IPS-NIHi11 (cell line): ENCODE measurements at places on chromosomes 11 and 22.
A peak's percentile ranks its signal among the peaks of the same experiment; 100 is the strongest.

GRCh38 chr11:19595499-19595839, 117.2 kb upstream of the NAV2 start:
- no peak for DNase-seq

DNA sequence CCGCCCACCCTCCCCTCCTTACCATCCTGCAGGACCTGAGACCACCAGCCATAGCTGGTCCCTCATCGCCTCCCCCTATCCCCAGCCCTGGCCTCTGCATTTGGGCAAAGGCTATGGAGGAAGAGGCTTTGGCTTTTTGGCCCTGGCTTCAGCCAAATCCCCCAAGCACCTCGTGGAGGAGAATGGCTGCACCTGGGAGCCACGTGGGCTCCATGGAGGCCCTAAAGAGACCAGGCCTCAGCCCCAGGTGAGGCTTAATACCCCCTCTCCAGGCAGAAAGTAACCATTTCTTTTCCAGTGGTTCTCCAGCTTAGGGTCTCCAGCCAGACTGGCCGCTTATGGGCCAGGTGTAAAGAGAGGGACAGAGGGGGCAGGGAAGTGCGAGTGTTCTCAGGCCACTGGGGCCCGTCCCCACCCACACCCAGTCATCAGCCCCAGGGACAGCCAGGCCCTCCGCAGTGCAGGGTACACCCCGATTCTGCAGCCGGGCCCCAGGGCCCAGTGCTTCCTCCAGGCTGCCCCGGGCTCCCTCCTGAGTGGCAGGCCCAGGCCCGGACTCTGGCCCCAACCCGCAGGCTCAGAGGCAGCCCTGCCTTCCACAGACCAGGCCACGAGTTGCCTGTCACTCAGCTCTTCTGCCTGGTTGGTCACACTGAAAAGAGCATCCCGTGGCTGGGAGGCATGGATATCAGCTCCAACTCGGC, 26.4 kb downstream of the CDKN1C start:
- DNase-seq, result no peak

GRCh38 chr11:23564370-23564769, 704.1 kb upstream of the CCDC179 start:
- no peak for DNase-seq

DNA sequence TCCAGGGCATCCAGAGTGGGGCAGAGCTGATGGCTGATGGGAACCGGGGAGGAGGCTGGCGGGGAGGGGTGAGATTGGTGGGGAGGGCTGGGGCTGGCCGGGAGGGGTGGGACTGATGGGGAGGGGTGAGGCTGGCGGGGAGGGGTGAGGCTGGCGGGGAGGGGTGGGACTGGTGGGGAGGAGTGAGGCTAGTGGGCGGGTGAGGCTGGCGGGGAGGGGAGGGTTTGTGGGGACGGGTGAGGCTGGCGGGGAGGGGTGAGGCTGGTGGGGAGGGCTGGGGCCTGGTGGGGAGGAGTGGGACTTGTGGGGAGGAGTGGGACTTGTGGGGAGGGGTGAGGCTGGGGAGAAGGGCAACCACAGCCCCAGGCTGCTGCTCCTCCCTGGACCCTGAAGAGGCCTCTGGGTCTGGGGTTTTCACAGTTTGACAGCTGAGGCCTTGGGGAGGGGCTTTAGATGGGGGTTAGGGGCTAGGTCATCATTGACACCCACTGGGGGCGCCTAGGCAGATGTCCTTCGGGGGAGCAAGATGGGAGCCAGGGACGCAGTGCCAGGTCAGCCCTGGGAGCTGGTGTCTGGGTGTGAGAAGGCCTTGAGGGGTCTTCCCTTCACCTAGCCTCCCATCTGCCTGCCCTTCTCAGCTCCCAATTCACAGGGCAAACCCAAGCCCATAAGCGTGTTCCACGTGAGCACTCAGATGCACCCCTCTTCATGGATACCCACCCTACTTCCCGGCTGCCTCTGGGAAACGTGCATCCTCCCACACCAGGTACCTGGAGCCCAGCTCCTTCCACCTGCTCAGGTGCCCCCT, 26.7 kb downstream of the PARVG start:
- DNase-seq, result no peak

DNA sequence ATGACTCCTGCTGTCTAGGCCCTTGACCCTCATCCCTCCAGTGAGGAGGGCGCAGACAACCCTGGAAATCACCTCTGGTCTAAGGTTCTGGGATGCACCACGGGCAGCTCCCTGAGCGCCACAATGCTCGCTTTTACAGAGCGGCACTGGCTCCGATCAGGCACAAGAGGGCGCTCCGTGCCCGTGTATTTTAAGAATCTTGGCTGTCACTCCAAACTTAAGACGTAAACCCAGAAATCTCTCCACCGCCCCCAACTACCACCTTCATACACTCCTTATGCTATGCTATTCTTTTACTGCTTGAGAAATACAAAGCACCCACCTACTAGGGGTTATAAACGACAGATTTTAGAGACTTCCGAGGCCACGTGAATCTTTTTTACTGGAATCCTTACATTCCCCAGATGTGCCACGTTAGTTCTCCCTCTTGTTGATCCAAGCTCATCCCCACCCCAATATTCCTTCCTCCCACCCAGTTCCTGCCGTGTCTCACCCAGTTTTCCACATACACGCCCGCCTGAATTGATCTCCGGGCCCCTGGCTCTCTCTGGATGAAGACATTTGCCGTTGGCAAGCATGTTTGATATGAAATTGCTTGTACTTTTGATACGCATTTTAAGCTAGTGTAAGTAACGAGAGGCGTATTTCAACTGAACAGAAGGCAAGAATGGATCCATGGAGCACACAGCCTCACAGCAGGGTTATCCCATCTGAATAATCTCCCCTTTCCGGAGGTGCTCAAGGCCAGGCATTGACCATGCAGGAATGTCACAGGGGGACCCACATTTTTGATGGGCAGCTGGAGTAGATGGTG, 453.5 kb downstream of the OPCML start:
- peak; percentile 76 for DNase-seq

- DNase-seq, result no peak
These were observed 41.6 kb downstream of the ACER3 start for GRCh38 chr11:76902121-76903014.

GRCh38 chr11:70020336-70021214, 57.5 kb upstream of the ANO1 start:
- no peak for DNase-seq

DNA sequence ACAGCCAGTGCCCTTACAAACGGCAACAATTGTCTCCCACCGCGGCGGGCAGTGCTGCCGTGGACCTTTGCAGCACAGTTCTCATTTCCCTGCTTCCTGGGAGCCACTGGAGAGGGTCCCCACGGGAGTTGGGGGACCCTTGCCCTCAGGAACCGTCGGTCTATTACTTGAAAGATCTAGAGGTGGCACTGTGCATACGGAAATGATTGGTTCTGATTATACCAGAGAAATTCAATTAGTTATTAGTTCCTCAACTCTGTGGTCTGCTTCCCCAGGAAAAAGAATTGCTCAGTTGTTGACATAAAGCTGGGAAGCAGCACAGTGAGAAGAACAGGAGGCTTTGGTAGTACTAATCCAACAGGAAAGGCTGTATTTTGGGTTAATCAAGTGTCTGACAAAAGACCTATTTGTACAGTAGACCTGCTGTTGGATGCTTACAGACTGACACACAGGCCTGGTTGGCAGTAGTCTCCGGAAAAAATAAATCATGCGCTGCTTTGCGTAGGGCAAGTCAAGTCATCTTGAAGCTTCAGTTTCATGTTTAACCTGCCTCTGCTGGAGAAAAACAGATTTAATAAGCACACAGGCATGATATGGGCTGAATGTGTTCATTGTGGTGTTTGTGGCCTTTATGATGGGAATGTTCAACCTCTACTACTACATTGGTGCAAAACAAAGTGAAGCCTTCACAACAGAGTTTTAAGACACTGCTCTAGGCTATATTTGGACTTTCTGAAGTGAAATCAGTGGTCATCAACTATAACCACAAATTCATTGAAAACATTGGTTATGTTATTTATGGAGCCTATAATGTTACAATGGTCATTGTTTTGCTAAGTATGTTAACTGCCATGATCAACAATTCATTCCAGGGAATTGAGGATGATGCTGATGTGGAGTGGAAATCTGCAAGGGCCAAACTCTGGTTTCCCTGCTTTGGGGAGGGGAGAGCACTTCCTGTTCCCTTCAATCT, 54.6 kb upstream of the SC5D start:
- DNase-seq, result no peak

DNA sequence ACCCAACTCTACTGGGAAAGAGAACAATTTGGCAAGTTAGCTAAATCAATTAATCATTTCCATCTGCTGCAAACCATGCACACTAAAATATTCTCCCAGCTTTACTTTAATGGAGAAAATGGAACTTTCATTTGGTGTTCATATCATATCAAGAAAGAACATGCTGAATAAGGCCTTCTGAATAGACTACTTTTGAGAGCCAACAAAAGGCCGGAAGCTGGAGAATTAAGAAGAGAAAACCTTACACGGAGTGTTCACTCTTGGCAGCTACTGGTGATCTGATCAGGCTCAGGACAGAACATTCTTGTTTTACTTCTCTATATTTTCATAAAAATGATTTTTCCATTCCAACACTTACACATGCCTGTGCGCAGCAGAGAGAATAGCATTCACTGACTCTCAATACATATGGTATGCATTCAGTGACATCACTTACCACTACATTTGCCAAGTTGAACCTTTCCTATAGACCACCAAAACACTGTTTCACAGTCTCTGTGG, 165.3 kb downstream of the TTC28 start:
- no peak for DNase-seq

DNA sequence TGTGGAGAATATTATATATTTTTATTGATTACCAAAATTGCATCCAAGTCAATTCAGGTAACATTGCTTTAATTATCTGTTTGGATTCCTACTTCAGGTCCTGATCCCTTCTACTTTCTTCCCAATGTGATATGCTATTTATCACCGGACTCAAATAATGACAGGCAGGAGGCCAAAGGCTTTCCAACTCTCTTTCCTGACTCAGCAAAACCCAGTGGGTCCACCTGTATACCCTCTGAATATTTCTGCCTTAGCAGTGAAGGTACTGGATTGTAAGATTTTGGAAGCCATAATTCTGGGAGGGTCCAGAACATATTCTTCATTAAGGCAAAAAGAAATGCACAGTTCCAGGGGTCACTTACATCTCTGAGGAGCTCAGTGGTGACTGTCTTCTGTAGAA, 260.2 kb upstream of the UBASH3B start:
- DNase-seq, result no peak

DNA sequence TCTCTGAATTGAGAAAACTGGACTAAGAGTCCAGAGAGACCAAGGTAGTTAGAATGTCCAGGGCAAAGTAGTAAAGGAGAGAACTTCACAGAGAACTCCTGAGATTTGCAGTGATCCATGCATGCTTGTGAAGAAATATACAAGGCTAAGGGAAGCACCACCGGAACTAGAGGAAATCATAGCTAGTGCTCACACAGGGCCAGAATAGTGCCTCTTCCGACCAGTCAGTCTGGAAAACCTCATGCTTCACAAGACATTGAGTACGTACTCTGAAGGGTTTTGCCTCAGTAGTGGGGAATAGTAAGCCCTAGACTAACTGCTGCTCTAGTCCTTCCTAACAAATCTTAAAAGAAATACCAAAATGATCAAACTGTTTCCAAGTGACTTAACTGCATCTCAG, 108.0 kb downstream of the LRRC32 start:
- no peak for DNase-seq

GRCh38 chr11:1924181-1924580, 4.7 kb downstream of the TNNT3 start:
- no peak for DNase-seq

- DNase-seq, result no peak
These were observed 275.4 kb downstream of the DYNC2H1 start for GRCh38 chr11:103384652-103385051.

DNA sequence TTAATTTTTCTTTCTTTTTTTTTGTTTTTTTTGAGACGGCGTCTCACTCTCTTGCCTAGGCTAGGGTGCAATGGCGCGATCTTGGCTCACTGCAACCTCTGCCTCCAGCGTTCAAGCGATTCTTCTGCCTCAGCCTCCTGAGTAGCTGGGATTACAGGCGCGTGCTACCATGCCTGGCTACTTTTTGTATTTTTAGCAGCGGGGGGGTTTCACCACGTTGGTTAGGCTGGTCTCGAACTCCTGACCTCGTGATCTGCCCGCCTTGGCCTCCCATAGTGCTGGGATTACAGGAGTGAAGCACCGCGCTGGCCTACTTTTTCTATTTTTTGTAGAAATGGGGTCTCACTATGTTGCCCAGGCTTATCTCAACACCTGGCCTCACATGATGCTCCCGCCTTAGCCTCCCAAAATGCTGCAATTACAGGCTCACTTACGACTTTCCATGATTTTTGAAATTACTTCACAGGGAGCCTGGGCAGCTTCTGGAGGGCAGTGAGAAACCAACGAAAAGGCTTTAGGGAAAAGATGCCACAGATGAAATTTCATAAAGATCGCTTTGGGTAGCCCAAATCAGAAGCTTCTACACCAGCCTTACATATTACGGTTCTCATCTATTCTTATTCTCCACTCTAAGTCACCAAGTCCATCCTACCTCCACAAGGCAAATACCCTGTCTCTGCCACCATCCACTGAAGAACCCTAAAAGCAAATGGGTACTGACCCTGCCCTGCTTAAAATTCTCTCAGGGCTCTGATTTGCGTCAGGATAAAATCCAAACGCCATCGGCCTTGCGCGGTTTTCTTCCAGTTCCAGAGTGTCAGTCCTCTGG, 866 bp upstream of the RRM1 start:
- peak; percentile 14 for DNase-seq

DNA sequence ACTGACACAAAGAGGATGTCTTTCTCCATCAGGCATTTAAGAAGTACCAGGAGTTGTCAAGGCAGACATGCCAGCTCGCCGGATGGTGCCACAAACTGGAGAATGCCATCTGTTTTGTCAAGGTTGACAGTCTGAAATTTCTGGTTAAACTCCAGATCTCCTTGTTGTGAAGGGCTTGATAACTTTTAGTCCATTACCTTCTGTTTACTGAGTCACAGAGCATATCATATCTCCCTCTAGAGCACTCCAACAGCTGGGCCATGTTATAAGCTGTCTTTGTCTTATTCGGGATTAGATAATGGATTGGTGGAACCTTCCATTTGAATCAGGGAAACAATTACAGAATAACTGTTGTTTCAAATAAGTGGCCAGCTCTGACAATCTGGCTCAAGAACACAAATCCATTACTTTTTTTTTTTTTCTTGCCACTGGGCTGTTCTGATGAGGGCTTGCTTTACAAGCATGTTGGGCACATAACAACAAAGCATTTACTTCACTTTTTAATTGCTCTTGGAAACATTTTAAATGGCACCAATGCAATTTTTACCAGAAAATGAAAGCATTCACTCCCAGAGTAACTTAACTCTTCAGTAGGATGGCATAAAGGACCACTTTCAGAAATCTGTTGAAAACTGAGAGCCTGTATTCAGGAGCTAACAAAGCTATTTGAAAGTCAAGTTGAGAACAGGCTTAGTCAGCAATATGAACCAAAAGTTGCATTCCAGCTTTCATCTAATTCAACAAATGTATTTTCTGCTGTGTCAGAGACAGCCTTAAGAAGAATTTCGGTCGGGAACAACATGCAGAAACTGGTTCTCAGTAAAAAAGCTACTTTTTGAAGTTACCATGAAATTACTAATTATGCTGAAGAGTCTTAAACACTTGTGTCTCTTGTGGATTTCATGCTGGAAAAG, 227.6 kb upstream of the PITPNB start:
- DNase-seq, result no peak

- no peak for DNase-seq
These were observed 68.2 kb upstream of the ARHGAP42 start for GRCh38 chr11:100618914-100619313.

- DNase-seq, result no peak
These were observed 126.3 kb upstream of the CARD18 start for GRCh38 chr11:105265845-105266244.

GRCh38 chr11:60933416-60934123, 9.3 kb downstream of the TMEM132A start:
- DNase-seq, result no peak
